Muscle of arm (tissue), 14 donors: ENCODE measurements at places on chromosomes 4 and X. TPM values are rescaled to one million over a fixed set of nuclear protein-coding genes. Genes with fewer than 3 reads are reported as not detected.

DNA sequence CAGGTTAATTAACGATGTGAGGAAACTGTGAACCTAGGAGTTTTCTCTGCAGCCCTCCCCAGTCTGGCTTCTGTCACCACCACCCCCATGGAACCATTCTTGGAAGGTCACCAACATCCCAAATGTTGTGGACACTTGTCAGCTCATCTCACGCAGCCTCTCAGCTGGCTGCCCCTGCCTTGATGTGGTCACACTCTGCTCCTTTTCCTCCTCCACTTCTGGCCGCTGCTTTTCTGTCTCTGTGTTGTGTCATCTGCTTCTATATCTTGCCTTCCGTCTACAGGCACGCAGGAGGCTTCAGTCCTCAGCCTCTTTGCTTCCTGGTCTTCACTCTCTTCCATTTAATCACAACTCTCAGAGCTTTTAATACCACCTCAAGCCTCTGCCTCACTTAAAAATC lies 371.5 kb upstream of the SLIT2 start:
- DNase-seq, result no peak

- no peak for DNase-seq
Measured at GRCh38 chr4:184369871-184370270, 104.5 kb downstream of the IRF2 start.

DNA sequence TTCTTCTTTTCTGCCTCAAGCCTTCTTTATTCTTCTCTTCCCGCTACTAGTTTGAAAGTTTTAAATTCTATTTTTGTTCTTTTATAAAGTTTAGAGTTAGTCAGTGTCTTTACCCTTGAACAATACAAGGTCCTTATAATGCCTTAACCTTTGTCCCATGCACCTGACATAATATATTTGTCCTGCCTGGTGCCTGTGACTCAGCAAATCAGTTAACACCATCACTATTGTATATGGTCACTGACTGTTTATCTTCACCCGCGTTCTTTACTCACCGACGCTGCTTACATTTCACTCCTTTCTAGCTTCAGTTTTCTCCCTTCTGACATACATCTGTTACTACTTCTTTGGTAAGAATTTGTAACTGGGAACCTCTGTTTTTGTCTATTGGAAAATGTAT lies 5.7 kb downstream of the SMIM20 start:
- DNase-seq, result no peak

GRCh38 chr4:24630937-24631336 lies 46.6 kb upstream of the DHX15 start:
- peak; percentile 5 for DNase-seq

GRCh38 chr4:90121676-90122354 lies 5.4 kb upstream of the CCSER1 start:
- no peak for DNase-seq

DNA sequence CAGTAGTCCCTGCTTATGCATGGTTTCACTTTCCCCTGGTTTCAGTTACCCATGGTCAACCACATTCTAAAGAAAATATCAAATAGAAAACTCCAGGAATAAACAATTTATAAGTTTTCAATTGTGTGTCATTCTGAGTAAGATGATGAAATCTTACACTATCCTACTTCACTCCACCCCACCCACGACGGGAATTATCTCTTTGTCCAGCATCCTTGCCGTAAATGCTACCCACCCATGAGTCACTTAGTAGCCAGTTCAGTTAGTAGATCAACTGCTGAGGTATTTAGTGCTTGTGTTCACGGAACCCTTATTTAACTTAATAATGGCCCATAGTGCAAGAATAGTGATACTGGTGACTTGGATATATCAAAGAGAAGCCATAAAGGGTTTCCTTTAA lies 91.4 kb downstream of the KLHL13 start:
- DNase-seq, result no peak

DNA sequence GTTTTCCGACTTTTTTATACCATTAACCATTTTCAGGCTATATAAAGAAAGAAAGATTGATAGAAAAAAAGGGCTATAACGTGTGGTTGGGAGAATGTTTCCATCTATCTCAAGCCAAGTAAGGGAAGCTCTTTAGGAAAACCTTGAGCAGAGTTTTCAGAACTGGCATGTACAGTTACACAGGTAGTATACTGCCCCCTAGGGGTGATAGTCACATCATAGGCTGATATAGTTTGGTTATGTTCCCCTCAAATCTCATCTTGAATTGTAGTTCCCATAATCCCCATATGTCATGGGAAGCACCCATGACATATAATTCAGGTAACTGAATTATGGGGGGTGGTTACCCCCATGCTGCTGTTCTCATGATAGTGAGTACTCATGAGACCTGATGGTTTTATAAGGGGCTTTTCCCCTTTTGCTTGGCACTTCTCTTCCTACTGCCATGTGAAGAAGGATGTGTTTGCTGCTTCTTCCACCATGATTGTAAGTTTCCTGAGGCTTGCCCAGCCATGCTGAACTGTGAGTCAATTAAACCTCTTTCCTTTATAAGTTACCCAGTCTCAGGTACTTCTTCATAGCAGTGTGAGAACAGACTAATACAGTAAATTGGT lies 186.8 kb downstream of the TMA16 start:
- peak; percentile 7 for DNase-seq

DNA sequence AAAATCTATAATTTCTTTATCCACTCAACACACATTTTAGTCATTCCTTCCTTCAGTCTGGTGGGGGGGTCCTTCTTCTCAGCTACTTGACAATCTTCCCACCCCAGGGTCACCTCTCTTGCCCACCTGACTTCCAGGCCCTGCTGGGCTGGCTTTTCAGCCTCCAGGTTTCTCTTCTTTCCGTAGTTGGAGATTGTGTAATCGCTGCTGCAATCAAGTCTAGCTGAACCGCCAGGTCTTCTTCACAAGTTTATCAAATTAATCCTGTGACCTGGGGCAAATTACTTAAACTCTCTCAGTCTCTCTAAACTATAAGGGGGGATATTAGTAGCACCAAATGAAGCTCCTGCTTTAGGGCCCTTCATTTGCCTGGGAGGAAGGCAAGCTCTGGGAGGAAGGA lies 102.9 kb upstream of the TNIP3 start:
- no peak for DNase-seq

GRCh38 chr4:98290511-98290910 lies 29.3 kb downstream of the RAP1GDS1 start:
- DNase-seq, result no peak

GRCh38 chr4:154998773-154999172 lies 209.7 kb upstream of the NPY2R start:
- DNase-seq, result no peak

DNA sequence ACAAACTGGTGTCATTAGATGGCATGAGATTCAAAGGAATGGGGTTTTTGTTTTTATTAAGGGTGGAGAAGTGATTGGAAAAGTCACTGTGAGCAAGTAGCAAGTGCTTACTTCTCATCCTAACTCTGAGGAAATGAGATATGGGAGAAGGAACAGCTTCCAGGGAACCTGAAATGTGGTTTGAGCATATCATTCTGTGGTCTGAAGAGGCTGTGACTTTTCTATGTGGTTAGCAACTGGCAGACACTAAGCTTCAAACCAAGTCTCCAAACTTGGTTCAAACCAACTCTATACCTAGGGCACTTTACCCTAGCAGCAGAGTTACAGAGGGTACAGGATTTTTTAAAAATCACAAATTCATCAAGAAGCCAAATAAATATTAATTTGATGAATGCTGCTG lies 58.2 kb downstream of the DCLK2 start:
- no peak for DNase-seq

DNA sequence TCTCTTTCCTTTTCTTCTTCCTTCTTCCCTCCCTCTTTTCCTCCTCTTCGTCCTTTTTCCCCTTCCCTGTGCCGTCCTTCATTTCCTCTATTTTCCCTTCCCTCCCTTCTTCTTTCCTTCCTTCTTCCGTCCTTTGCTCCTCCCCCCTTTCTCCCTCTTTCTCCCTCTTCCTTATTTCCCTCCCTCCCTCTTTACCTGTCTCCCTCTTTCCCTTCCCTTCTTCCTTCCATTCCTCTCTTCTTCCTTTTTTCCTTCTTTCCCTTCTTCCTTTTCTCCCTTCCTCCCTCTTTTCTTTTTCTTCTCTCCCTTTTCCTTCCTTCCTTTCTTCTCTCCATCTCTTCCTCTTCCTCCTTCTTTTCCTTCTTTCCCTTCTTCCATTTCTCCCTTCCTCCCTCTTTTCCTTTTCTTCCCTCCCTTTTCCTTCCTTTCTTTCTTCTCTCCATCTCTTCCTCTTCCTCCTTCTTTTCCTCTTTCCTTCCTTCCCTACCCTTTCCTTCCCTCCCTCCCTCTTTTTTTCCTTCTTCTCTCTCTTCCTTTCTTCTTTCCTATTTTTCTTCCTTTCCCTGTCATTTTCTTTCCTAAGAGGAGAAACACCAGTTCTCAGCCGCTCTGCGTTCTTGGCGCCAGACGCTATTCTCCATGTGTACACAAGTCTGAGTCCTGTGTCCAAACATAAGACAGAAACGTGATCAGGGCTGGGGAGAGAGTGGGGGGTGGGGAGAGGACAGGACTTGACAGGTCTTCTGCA lies 597.1 kb downstream of the MID1IP1 start:
- DNase-seq, result no peak

DNA sequence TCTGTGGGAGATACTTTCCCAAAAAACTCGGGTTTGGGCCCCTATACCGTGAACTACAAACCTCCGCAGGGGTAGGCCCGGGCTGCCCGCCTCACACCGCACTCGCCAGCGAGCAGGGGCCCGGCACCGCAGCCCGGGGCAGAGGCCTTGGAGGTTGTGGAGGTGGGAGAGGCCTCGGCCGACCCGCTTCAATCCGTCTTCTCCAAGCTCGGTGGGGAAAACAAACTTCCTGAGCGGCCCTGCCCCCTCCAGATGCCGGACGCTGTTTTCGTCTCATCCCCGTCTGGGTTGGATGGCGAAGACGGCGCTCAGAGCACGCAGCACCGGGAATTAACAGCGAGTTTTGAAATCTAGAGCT lies 442 bp upstream of the MCUB start:
- DNase-seq, result no peak

- DNase-seq, result no peak
Measured at GRCh38 chrX:39948582-39948981, 149.2 kb downstream of the BCOR start.

GRCh38 chr4:10102474-10103332 lies 13.9 kb downstream of the WDR1 start:
- DNase-seq, result no peak

GRCh38 chr4:184851200-184851541 lies 25.4 kb upstream of the ACSL1 start:
- DNase-seq, result no peak

GRCh38 chr4:24736066-24736465 lies 59.3 kb upstream of the SOD3 start:
- no peak for DNase-seq

Gene GRIA2
- polyA plus RNA-seq, result 9.7 TPM

Gene STATH
- polyA plus RNA-seq, result not detected

Gene EDA
- polyA plus RNA-seq, result 29.7 TPM

Gene CABS1
- polyA plus RNA-seq, result not detected

Gene PAGE2B
- polyA plus RNA-seq, result not detected

Gene NRK
- 151 TPM for polyA plus RNA-seq
